ENCODE measurements at places on chromosomes 11 and 22.

DNA sequence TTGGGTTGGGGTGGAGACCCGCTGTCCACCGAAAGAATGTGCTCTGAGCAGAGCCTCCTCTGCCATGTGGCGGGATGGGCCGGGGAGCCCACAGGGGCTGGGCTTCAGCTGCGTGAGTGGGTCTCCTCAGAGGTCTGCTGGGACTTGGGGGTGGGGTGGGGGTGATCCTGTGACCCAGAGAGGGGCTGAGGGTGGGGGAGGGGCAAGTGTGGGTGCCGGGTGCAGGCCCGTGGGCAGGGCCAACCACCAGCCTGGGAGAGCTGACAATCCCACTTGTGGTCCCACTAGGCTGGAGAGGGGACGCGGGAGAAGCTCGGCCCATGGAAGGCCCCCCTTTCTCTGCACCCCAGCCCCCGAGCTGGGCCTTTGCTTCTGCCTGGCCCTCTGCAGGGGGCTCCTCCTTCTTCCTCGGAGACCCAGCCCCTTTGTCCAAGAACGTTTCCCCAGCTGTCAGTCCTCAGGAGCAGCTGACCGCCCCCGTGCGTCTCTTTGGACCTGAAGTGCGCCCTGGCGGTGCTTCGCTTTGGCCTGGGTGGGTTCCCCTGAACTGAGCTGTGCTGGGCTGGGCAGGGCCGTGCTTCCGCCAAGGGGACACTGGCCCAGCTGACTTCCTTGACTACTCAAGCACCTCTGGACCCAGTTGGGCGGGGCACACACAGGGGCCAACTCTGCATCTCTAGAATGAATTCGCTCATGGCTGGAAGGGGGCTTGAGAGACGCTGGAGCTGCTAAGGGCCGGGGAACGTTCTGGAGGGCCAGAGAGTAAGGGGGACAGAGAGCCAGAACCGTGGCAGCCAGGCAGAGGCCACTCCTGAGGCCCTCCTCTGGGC is 30.2 kb downstream of the OSBPL5 start:
- DNase-seq = no peak

DNA sequence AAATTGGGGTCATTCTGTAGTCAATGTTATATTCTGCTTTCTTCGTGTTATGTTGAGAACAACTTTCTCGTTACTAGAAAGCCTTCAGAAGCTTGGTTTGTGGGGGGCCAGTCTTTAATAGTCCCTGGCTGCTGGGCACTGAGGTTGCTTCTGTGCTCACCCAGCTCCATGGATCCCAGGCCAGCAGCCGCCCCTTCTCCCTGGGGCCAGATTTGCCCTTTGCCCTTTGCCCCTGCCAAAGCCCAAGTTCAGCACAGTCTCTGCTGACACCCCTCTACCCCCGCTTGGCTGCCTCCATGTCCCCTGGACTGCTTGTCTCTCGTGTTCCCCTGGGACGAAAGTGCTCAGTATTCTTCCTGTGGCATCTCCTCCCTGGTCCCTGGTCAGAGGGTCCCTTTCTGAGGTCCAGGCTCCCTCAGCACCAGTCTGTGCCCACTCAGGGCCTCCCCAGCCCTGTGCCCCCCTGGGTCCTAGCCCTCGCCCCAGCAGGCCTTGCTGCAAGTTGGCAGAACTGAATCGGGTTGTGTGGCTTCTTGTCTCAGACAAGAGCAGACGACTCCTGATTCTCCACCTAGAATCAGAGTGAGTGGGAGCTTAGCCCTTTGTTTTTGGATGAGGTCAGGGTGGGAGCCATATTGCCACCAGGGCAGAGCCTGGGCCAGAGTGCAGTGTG is 6.7 kb downstream of the TSPO start:
- DNase-seq = no peak

DNA sequence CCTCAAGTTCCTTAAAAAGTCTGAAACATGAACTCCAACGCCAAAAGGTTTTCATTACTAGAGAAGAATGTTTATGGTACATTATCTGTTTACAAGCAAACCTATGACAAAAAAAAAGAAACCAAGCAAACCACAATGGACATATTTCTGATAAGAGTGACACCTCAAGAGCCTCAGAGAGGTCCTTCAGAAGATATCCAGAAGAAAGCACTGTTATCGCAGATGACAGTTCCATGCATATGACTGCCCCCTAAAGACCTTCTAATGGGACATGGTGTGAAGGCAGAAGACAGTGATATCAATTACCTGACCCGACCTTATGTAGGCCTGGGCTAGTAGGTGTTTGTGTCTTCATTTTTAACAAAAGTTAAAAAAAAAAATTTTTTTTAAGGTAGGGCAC is 3.1 kb downstream of the HDHD5 start:
- no peak for DNase-seq

GRCh38 chr22:41966607-41967240 is 2.5 kb upstream of the SEPTIN3 start:
- no peak for DNase-seq

- no peak for DNase-seq
Observed at GRCh38 chr22:25146307-25146706, 53.4 kb upstream of the CRYBB3 start.

DNA sequence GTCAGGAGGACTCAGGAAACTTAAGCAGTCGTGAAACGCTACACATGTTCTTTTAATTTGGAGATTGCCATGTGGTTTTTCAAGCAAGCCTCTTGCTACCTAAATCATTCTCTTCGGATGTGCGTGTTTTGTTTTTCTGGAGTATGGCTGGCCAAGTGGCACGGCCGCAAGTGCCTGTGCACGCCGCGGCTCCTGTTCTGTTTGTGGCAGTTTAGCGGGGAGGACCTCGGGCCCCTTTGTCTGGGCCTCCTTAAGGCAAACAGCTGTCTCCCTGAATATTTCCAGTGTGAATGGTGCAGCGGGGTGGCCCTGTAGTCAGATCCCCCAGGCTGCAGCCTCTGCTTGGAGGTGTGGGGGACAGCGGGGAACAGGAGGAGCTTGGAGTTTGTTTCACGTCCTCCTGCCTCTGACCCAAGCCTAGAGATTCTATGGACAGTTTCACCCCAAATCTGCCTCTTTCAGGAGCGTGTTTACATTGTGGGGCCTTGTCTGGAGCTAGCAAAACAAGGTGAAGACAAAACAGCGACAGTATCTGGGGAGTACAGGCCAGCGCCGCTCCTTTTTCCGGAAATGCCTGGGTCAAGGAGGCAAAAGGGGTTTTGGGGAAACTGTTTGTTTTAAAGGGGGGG is 1.3 kb downstream of the LRP5 start:
- DNase-seq = no peak

GRCh38 chr22:24417901-24418641 is 9.3 kb upstream of the ADORA2A start:
- no peak for DNase-seq

DNA sequence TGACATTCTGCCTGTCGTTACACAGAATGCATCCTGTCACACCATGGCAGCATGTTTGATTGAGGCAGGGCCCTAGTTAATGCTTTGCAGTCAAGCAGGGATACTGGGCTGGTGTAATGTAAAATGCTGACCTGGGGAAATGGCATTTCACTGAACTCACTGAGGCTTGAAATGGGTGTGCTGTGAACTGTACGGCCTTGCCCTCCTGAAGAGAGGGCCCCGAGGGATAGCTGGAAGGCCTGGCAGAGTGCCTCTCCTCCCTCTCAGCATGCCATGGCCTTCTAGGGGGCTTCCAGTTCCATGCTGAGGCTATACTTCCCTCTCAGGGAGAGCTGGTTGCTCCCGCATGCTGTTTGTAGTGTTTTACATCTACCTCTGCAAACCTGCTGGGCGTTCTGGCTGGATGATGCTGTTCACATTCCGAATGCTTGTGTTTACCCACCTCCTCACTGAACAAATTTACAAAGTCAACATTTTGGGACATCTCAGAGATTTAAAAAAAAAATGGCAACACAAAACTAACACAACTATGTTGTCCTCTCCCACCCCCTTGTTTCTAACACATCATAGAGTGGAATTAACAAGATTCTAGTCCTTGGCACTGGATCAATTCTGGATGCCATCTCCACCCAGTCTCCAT is 416.7 kb upstream of the CADM1 start:
- no peak for DNase-seq

DNA sequence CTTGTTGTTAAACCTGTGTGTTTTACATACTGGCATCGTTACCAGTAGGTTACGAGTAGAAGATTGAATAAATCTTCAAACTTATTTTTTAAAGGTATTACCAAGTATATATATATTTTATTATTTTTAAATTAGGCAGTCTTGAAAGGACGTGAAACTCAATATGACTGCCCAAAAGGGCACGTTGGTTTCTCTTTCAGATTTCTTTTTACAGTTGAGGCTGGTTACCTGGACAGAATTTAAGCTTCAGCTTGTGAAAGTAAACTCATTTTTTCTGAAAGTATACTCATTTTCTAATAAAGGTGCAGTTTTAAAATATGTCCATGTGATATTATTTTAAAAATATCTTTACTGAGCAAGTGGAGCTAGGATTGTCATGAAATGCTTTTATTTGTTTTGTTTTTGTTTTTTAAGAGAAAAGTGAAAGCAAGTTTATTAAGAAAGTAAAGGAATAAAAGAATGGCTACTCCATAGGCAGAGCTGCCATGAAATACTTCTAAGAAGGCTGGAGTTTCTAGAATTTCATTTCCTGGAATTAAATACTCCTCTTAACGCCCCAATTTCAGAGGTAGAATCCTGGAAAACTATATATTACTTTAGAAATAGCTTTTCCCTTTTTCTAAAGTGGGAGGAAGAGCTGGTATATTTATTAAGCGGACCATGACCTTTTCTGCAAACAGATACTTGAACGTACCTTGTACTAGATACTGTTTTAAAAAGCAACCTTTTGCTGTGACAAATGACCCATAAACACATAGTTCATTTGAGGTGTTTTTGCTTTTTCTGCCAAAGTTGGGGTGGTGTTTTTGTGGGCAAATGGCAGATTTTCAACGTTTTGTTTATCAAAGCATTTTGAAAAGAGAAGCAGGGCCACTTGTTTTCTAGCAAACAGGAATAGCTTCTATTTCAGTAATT is 1.9 kb downstream of the FBXO7 start:
- DNase-seq = no peak

- no peak for DNase-seq
Observed at GRCh38 chr11:126716456-126717083, 284.0 kb downstream of the KIRREL3 start.

GRCh38 chr11:75145972-75146519 is 4.9 kb upstream of the SLCO2B1 start:
- no peak for DNase-seq

DNA sequence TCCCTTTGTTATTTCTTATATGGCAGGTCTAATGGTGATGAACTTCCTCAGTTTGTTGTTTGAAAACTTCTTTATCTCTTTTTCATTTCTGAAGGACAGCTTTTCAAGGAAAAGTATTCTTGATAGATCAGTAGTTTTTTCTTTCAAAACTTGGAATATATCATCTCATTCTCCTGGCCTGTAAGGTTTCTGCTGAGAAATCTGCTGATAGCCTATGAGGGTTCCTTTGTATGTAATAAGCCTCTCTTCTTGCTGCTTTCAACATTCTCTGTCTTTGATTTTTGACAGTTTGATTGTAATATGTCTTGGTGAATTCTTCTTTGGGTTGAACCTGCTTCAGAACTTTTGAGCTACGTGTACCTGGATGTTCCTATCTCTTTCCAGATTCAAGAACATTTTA is 46.0 kb downstream of the PIWIL4 start:
- DNase-seq = no peak

- no peak for DNase-seq
Observed at GRCh38 chr11:33178443-33179180, 17.3 kb upstream of the CSTF3 start.

- no peak for DNase-seq
Observed at GRCh38 chr11:1761857-1762536, 1.7 kb downstream of the CTSD start.

DNA sequence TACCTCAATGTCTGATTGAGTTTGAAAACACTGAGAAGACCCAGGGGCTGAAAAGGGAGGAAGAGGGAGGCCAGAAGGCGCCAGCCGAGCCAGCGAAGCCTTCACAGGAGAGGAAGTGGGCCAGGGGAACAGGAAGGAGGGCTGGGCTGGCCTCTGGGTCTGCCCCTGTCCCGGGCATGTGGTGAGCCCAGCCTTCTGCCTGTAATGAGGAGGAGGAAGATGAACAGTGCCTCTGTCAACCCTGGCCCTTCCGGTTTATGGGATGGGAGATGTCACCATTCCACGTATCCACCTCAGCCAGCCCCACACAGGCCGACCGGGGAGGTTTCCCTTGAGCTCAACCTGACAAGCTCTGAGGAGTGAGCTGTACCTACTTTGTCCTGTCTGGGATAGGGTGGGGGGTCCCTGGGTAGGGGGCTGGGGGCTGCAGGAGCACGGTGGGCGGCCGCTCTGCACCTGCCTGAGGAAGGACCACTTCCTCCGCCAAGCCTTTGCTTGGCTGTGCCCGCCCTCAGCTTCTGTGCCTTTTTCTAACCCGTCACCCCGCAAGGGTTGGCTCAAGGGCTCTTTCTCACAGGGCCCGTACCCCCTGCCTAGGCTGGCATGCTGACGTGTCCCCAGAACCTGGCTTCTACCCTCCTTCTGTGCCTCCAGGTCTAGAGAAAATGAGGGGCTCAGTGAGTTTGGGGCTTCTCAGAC is 2.0 kb downstream of the PARVG start:
- no peak for DNase-seq

DNA sequence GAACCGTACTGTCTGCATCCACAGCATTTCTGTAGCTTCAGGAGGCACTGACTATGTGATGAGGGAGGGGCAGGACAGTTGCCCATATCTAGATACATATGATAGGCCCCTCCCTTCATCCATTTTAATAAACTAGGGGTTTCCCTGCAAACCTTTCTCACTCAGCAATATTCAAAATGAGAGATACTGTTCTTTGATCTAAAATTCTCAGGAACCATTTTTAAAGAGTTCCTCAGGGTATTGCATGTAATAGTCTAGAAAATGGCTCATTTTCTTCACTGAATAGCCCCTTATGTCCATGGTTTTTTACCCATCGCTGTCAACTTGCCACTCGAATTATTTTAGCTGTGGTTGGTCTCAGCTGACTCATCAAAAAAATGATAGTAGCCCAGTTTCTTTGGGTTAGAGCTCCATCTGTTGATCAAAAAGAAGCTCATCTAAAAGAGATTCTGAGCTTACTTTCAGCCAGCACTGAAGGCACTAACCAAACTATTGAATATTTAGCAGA is 37.0 kb upstream of the DNAJB7 start:
- no peak for DNase-seq

Measured in breast epithelium (tissue), 4 donors.